Cardiac atrium fibroblast (primary cell): ENCODE measurements at places on chromosomes 5 and 9. TPM values are rescaled to one million over a fixed set of nuclear protein-coding genes. Genes with fewer than 3 reads are reported as not detected.

The CAMK4 gene
- 0.18 and 0.97 TPM in 2 replicates for total RNA-seq

The FLT4 gene
- total RNA-seq = under 0.01 and 1.8 TPM in 2 replicates

The F2RL1 gene
- total RNA-seq = 24.2 and 35.8 TPM in 2 replicates

The PCDHAC2 gene
- under 0.01 and 0.49 TPM in 2 replicates for total RNA-seq

The C9orf50 gene
- not detected in 2 replicates for total RNA-seq

The CARD6 gene
- total RNA-seq = 10.5 and 19.9 TPM in 2 replicates

The DRD1 gene
- not detected in 2 replicates for total RNA-seq

The STRBP gene
- 1.4 and 2.6 TPM in 2 replicates for total RNA-seq

The DMRT1 gene
- total RNA-seq = not detected in 2 replicates

The PALM2AKAP2 gene
- 2.9 and 3.7 TPM in 2 replicates for total RNA-seq
